ENCODE measurements at places on chromosomes 16 and 17.

DNA sequence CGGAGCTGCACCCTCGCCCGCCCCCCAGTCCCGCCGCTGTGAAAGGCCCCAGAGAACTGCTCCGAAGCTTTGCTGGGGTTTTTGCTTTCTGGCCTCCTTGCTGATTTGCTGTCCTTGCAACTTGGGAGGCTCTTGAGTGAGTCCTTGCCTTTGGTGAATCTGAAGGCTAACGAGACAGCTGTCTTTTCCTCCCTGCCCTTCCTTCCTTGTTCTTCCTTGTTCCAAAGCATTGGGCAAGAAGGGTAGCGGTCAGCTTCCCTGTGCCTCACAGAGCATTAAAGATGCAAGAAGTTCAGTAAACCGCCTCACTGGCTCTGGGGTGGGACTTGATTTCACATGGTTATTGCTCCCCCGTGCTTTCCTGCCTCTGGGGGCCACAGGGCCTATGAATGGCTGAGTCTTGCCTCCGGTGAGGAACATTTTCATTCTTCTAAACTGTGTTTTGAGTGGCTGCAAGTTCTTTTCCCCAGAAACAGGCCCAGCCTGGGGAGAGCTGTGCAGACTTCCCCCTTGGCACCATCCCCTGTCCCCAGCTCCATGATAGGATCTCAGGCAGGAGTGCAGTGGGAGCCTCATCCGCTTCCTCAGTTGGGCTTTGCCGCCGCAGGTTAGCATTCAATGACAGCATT is 1.4 kb downstream of the YPEL2 start:
- DNase-seq, result peak; percentile 28

DNA sequence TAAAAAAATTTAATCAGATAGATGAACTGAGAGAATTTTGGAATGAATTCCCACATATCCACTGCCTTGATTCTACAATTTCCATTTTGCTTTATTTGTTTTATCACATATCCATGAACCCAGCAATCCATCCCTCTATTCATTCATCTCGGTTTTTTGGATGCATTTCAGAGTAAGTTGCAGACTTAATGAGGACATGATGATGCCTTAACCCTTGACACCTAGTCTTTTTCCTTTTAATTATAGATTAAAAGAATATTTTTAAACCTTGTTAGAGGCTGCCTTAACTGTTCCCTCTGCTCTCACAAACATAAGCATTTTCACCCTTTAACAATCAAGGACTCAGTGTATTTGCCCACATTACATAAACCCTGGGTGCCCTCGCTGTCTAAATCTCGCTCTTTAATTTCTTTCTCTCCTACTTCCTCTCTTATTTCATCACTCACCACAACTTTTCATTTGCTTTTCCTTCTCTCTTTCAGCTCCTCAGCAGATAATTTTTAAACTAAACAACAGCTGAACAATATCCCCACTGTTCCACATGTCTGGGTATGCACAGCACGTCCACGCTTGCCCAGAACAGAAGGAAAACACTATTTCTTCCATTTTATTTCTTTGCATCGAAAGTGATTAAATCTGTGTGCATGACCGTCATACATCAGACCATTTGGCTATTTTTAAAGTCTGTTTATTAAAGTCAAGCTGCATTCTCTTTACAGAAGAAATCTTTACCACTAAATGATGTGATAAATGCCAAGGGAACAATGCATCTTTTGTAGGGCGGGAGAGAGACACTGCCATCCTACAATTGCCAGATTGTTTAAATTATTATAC is 39.9 kb downstream of the IQCK start:
- DNase-seq, result no peak

DNA sequence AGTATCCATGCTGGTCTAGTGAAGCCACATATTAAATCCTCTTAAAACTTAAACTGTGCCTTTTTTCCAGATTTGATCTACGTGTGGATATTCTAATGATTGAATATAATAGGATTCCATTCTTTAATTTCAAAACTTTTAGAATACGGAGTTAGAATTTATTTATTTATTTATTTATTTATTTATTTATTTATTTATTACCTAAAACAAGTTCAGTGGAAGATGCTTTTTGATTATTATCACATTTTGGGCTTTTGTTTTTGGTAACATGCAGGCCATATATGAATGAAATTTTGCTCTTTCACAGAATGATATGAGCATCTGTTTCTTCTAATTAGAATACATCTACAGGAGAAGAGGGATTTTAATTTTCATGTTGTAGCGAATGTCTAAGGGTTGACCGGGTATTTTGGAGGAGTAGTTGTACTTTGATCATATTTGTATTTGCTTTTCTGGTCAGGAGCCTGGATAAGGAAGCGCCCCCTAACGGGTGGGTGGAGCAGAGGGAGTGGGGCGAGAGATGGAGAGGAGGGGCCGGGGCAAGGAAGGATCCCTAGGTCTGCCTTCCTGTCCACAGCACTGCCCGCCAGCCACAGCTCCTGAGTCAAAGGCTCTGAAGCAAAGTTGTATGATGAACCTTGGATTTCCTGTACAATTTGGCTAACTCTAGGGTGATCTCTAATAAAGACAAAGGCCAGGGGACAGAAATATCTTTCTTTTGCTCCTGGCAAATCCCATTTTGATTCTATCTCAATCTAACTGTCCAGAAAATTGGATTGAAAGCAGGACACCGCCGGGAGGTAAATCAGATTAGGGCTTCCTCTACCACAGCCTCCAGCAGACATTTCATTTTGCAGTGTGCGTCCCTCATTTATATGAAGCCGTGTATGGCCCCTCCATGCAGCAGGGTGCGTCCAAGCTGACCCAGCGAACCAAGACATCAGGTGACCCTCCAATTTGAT is 149.1 kb downstream of the PRKCA start:
- DNase-seq, result peak; percentile 88

DNA sequence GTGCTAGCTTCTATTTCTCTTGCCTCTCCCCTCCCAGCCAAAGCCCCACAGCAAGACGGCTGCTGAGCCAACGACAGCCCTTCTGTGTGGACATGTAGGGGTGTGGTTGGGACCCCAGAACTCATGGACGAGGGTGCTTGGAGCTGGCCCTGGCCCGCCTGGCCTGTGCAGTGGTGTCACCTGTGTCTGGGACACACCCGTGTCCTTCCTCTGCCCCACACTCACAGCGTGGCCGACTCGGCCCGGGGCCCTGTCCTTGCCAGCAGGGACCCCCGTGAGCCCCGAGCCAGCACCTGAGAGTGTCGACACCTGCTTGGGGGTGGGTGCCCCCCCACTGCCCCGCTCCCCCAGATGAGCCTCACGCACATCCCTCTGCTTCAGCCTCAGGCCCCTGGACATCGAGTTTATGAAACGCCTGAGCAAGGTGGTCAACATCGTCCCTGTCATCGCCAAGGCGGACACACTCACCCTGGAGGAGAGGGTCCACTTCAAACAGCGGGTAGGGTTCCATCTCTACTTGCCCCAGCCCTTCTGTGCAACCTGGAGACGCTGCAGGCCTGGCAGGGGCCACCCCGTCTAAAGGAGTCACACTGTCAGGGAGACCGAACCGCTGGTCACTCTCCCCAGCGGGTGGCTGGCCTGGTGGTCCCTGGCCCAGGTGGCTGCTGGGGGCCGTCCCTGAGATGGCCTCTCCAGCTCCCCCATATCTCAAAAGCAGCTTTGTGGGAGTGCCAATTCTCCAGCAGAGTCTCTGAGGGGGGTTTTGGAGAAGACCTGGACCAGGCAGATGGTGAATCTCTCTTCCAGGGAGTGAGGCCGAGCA is 349.8 kb downstream of the SEC14L1 start:
- DNase-seq, result peak; percentile 9

DNA sequence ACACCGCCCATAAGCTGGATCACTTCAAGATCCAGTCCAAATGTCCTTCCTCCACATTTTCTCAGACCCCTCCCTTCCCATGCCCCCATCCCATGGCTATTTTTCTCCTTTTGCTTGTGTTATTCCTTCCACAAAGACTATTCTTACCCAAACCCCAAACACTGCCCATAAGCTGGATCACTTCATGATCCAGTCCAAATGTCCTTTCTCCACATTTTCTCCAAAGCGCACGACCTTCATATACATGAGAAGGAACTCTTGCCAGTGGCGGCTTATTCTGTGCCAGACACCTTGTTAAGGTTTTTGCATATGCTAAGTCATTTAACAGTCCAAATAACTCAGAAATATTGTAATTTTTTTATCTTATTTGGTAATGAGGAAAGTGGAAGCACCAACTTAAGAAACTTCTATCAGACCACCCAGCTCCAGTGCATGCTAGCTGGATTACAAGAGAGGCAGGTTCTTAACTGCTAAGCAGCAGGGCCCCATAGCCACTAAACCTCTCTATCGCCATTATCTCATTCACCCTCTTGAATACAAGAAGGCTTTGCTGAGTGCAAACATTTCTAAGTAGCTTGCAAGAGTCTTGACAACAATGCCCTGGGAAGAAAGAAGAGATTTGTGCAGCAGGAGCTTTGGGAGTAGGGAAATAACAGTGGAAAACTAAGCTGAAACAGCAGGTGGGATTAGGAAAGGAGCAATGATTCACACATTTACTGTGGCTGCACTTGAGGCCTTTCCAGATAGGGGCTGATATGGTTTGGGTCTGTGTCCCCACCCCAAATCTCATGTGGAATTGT is 428.2 kb upstream of the MAF start:
- DNase-seq, result no peak

DNA sequence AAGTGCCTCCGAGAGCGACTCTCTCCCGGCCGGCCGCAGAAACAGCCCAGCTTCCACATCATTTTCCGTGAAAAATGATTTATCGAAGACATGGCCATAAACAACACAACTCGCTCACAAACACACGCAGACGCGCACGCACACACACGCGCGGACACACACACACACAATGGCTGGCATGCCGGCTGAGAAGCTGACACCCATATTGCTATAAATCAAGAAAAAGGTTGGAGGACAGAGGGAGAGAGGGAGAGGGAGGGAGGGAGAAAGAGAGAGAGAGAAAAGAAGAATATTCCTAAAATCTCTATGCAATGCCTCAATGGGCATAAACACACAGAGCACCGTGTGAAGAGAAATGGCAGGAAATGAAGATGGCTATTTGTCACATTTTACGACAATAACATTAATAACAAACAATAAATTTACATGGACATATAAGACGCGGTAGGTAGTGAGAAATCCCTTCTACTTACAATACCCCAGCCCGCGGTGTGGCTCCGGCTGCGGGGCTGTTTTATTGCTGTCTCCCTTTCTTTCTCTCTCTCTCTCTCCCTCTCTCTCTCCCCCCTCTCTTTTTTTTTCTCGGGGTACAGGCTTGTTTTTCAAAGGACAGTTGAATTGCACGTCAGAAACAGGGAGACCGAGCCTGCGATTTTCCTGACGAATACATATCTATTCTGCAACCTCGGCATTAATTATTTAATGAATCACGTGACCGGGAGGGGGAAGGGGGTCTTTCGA is 9.5 kb downstream of the HOXB4 start:
- DNase-seq, result no peak

DNA sequence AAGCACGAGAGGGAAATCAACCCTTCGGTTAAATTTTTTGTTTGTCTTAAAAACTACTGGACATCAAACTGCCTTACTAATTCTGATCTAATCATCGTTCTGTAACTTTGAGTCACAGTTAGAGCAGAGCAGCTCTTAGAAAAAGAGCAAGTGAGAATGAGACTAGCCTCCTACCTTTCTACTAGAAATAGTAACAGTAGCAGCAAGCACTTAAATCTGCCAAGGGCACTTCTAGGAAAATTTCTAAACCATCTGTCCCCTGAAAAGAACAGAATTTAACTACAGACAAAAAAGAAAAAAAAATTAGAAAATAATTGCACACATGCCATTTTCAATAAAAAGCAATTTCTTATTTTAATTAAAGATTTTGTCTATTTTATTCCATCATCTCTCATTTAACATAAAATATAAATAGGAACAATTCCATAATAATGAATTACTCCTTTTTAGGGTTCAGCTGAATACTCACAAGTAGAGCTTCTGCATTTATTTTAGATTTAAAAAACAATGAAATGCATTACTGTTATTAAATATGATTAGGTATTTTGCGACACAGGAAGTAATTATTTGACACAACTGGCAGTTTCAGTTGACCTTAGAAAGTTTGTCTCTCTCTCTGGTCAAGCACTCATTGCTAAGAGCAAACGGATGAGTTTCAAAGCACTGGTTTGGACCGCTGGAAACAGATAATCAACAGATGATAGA is 250.8 kb upstream of the SOX9 start:
- DNase-seq, result no peak

- DNase-seq, result no peak
These were observed 10.2 kb downstream of the COX6A2 start for GRCh38 chr16:31417916-31418315.

DNA sequence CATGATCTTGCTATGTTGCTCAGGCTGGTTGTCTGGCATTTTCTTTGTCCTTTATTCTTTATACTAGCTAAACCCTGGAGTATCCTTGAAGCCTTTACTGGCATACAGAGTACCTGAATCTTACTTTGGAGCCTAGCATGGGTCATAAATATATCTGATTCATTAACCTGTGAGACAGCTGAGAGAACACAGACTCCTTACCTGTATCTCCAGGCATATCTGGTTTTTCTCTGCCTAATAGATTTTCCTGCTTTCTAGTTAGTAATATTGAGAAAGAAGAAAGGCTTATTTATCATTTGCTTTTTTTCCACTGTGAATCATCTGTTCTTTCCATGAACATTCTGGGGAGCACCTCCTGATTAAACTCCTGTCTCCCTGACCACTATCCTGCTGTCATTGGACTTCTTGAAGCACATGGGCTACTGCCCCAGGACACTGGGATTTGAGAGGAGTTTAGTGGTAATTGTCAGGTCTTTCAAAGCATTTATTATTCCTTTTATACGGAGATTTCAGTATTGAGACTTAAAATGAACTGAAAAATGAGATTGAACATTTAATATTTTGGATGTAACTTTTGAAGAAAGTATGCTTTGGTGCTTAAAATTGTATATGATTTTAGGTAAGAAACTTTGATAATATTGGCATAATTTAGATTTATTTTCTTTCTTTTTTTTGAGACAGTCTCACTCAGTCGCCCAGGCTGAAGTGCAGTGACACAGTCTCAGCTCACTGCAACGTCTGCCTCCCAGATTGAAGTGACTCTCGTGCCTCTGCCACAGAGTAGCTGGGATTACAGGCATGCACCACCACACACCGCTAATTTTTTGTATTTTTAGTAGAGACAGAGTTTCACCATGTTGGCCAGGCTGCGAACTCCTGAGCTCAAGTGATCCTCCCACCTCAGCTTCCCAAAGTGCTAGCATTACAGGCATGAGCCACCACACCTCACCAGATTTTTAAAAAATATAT is 8.6 kb downstream of the PDP2 start:
- no peak for DNase-seq

- no peak for DNase-seq
These were observed 4.6 kb upstream of the PLK1 start for GRCh38 chr16:23673971-23674614.

DNA sequence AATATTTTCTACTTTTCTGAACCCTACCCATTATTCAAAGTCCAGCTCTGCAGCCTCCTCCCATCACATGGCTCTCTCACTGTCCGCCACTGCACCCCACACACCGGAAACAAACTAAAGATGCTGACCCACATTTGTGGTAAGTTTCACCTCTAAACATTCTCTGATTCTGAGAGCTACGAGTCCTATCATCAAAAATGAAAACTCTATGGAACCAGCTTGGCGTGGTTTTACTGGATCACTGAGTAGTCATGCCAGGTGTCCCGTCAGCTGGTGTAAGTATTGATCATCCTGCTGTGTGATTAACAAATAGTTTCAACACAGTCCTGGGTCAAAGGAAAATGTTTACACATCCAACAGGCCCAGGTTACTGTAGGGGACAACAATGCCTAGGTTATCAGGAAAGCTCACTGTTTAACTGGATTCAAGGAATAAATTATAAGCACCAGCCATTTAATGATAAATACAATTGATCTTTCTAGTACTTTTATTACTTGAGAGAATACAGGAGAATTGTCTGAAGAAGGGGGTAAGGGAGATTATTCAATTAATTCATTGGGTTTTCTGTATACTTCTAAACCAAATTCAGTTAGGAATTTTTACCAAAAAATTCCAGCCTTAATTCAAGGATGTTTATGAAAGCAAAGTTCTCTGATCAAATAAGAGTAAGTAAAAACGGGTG is 33.9 kb downstream of the CYTH1 start:
- DNase-seq, result no peak
